ENCODE measurements at places on chromosomes 1 and 21.

DNA sequence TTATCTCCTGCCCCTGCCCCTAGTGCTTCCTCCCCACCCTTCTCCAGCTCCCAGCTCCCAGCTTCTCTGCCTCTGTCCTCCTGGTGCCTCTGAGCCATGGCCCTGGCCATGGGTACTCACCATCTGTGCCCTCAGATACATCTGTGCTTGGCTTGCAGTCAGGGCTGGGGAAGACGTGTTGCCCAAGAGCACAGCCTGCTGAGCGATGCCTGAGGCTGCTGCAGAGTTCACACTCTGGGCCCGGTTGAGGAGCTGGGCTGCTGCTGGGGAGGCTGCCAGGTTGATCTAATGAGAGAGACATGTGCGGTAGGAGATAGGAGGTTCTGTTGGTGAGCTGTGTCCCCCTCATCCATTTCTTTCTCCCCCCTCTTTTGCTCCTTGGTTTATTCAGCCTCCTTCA, 49.4 kb upstream of the A3GALT2 start:
- no peak for DNase-seq

DNA sequence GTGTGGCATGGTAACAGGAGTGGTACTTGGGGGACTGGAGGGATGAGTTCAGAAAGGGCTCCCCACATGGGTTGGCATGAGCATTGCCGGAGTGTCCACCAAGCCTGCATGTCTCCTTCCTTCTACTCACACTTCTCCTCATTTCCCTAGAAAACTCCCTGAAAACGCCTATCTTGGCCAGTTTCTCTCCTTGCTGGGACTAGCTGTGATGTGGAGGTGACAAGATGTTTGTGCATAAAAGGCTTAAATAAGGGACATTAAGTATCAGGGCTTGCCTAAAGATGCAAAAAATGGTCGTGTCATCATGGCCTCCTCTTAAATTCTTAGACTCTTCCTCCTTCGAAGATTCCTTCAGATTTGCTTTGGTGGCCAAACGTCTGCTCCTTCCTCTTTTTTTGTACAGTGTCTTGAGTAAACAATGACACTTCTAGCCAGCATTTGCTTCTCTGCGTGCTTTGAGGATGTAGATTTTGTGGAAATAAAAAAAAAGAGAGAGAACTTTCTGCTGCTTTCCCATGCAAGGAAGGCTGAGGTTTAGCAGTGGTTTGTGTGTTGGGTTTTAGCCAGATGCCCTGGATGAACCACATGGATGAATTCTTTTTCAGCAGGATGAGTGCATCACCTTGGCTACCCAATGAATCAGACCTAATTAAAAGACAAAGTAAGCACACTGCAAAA, 239.1 kb upstream of the IRF2BP2 start:
- DNase-seq: no peak

DNA sequence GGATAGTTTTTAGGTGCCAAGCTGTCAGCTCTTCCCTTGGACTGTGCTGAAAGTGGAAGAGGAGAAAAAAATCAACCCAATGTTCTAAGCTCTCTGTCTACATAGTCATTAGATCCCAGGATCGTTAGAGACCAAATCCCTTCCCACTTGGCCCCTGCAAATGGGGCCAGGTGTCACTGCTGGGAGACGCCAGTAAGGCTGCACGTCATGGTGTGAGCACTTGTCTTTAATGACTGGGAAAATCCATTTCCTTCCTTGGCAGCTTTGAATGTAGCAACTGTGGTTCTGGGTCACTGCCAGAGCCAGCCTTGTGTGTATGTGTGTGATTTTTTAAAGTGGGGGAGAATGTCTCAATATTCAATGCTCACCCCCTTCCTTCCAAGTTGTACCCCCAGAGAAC, 59.9 kb downstream of the MAN1C1 start:
- DNase-seq: no peak

- no peak for DNase-seq
Observed at GRCh38 chr1:29824025-29824424, 587.7 kb downstream of the PTPRU start.

DNA sequence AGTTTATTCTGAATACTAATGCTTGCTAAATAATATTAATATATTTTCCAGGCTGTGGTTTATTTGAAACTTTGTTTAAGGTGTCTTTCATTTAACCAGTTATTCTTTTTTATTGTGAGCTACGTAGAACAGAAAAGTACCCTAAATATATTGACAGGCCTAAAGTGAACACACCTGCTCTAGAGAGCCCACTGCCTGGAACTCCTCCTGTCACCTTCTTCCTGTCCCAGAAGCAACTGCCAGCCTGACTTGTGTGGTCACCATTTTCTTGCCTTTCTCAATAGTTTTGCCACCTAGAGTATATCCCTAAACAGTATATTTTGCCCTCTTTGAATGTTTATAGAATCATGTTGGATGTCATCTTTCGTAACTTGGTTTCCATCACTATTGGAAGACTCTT, 48.5 kb downstream of the SCCPDH start:
- DNase-seq: no peak

- DNase-seq: no peak
Observed at GRCh38 chr1:108570128-108570527, 10.2 kb downstream of the EEIG2 start.

DNA sequence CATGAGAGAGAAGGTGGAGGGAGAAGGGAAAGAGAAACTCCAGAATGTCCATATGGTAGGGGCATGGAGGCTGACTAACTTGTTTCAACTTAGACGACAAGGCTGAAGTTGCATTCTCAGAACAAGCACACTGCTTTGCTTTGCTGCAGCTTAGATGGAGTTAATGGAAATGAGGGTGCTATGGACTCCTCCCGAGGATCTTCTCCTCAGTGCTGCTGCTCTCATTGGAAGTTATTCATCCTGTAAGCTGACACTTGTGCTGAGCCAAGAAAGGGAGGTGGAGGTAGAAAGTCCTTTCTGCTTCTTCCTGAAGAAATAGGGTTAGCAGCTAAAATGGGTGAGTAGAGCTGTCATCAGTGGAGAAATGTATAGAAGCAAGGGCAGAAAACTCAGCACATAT, 215.3 kb downstream of the SEC16B start:
- no peak for DNase-seq
